Activated CD4-positive, alpha-beta memory T cell treated with anti-CD3 and anti-CD28 coated beads for 36 hours (primary cell): ENCODE measurements at places on chromosomes 7 and 10. TPM values are rescaled to one million over a fixed set of nuclear protein-coding genes. Genes with fewer than 3 reads are reported as not detected.

DNA sequence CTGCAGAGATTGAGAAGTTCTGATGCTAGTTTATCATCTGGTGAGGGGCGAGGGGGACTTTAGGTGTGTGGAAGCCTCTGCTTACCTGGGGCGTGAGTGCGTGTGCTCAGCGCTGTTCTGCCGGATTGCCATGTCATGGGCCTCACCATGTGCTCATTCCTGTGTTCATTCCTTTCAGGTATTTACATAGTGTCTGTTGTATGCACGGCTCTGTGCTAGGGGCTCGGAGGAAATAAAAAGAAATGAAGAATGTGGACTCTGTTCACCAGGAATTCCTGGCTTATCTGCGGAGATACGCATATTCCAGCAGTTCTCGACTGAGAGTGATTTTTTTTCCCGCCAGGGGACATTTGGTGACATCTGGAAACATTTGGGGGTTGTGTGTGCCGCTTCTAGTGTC is 152.0 kb downstream of the CAMK1D start:
- H3K4me1 ChIP-seq: peaks cover 38% of the 10 kb centered on the region
- no peaks in the 10 kb centered on the region for H3K27me3 ChIP-seq
- no peak overlapping the region for H3K27ac ChIP-seq
- H3K36me3 ChIP-seq: peaks cover 2% of the 10 kb centered on the region
- H3K4me3 ChIP-seq: no peak overlapping the region

DNA sequence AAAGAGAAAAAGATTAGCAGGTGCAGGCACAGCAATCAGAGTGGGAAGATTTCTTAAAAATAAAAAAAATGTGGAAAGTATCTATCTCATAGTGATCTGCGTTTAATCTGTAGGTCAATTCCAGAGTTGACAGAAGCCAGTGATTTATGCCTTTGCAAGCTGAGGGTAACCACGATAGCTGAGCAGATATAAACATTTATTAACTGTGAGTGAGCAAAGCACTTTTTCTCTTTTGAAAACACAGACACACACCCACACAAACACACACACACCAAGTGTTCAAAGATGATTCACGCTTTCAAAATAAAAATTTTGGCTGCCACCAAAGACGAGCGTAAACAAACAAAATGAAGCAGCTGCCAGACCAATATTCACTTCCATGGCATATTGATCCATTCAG is 243.2 kb upstream of the SLC26A5 start:
- H3K27me3 ChIP-seq: peaks cover 4% of the 10 kb centered on the region
- H3K4me1 ChIP-seq: no peaks in the 10 kb centered on the region
- H3K36me3 ChIP-seq: no peaks in the 10 kb centered on the region
- H3K4me3 ChIP-seq: no peak overlapping the region

- no peak for DNase-seq
- no peaks in the 10 kb centered on the region for H3K27me3 ChIP-seq
- H3K4me3 ChIP-seq: no peak overlapping the region
- peaks cover 50% of the 10 kb centered on the region for H3K4me1 ChIP-seq
These were observed 1.4 kb upstream of the TMEM139 start for GRCh38 chr7:143283381-143283780.

GRCh38 chr10:68133523-68133922 is 24.2 kb downstream of the MYPN start:
- H3K27ac ChIP-seq: no peak overlapping the region
- H3K4me1 ChIP-seq: no peaks in the 10 kb centered on the region
- DNase-seq: no peak
- H3K36me3 ChIP-seq: no peaks in the 10 kb centered on the region
- no peaks in the 10 kb centered on the region for H3K27me3 ChIP-seq
- H3K4me3 ChIP-seq: no peak overlapping the region

DNA sequence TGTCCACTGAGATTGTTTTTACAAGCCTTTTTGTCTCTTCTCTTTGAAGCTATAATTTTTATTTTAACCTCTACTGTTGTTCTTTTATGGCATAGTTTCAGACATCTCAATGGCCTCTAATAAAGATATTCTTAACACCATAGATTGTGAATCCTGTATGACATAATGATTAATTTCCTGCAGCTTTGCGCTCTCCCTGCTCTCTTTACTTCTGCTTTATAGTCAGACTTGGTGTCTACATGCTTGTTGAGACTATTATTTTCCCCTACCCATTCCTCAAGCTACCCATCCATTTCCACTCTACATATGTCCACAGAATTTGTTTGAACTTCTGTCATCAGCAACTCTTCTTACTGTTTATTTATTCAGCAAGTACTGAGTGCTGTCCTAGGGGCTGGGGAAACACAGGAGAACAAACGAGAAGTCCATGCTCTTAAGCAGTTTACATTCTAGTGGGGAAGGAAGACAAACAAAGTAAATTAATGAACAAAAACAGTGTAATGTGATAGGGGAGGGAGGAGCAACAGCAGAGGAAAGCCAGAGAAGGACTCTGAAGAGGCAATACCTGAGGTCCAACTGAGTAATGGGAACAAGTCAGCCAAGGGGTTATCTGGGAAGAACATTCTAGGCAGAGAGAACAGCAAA is 110.1 kb downstream of the CDK14 start:
- DNase-seq: no peak
- no peak overlapping the region for H3K27ac ChIP-seq
- H3K4me3 ChIP-seq: no peak overlapping the region
- H3K4me1 ChIP-seq: no peaks in the 10 kb centered on the region

DNA sequence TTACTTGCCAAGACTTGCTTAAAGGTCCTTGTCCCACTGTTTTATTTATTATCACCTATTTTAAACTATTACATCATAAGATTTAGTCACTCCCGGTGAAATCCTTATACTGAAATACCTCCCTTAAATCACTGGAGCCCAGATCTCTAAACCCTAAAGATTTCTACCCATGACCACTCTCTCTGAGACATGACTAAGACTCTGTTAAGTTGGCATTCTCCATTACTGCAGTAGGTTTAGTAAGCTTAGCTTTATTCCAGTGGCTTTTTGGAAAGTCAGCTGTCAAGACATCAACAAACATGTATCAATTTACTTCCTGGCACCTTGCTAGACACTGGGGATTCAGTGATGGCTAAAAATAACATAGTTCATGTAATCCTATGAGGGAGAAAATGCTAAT is 874.2 kb downstream of the KCNMA1 start:
- H3K36me3 ChIP-seq: no peaks in the 10 kb centered on the region
- no peak overlapping the region for H3K27ac ChIP-seq
- H3K4me1 ChIP-seq: no peaks in the 10 kb centered on the region
- no peak for DNase-seq
- no peak overlapping the region for H3K4me3 ChIP-seq

DNA sequence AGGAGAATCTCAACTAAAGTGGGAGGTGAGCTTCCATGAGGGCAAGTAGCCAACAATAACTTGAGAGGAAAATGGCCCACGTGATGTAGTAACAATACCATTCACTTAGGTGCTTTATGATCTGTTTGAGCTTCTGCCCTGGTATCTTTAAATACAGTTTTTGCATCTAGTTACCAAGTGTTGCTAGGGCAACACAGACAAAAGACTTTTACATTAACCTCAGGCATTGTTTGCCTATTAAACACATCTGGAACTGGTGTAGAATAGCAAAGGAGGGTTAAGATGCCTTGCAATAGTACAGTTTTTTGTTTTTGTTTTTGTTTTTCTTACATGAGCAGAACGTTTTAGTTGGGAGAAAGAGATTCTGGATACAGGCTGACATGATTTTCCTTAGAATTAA is 97.7 kb upstream of the MTPN start:
- DNase-seq: no peak
- H3K36me3 ChIP-seq: peaks cover 1% of the 10 kb centered on the region
- H3K27ac ChIP-seq: no peak overlapping the region
- no peak overlapping the region for H3K4me3 ChIP-seq
- H3K4me1 ChIP-seq: no peaks in the 10 kb centered on the region

DNA sequence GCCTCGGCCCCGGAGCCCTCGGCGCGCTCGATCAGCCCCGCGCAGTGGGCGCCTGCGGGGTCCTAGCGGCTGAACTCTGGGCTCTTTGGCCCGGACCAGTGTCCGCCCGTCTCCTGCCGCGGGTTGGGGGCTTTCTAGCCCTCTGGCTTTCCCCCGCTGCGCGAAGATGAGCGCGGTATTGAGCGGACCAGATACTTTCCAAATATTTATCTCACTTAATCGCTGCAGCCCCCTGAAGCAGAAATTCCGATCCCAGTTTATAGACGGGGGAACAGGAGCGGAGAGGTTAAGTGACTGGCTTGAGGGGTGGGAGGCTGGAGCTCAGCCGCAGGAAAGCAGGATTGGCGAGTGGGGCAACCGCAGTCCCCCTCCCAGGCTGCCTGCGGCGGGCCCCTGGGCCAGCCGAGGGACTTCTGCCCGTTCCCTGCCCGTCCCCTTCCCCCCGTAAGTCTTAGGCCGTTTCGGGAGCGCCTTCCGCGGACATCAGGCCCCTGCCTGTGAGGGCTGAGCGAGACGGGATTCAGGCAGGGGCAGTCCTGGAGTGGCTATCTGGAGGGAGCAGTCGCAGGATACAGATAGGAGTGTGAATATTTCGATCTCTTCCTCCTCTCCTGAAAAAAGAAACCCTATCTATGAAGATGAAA is 565 bp downstream of the STRIP2 start:
- peaks cover 34% of the 10 kb centered on the region for H3K4me1 ChIP-seq
- peak overlapping the region; percentile 86 for H3K4me3 ChIP-seq
- peak overlapping the region; percentile 83 for H3K27ac ChIP-seq
- peaks cover 23% of the 10 kb centered on the region for H3K36me3 ChIP-seq

- no peak overlapping the region for H3K4me3 ChIP-seq
- H3K36me3 ChIP-seq: no peaks in the 10 kb centered on the region
- H3K4me1 ChIP-seq: peaks cover 1% of the 10 kb centered on the region
- no peaks in the 10 kb centered on the region for H3K27me3 ChIP-seq
These were observed 17.5 kb downstream of the ATP6V1F start for GRCh38 chr7:128879939-128880746.

- DNase-seq: no peak
- H3K4me3 ChIP-seq: no peak overlapping the region
- no peaks in the 10 kb centered on the region for H3K36me3 ChIP-seq
- no peaks in the 10 kb centered on the region for H3K27me3 ChIP-seq
- H3K27ac ChIP-seq: no peak overlapping the region
- no peaks in the 10 kb centered on the region for H3K4me1 ChIP-seq
These were observed 646.4 kb downstream of the GRM8 start for GRCh38 chr7:126606331-126606730.

GRCh38 chr10:70937661-70938060 is 49.3 kb upstream of the PCBD1 start:
- no peaks in the 10 kb centered on the region for H3K36me3 ChIP-seq
- H3K4me1 ChIP-seq: no peaks in the 10 kb centered on the region
- H3K4me3 ChIP-seq: no peak overlapping the region

GRCh38 chr7:1320616-1321240 is 88.1 kb downstream of the UNCX start:
- DNase-seq: no peak
- no peaks in the 10 kb centered on the region for H3K4me1 ChIP-seq
- H3K27me3 ChIP-seq: peaks cover 10% of the 10 kb centered on the region
- no peak overlapping the region for H3K27ac ChIP-seq
- H3K4me3 ChIP-seq: no peak overlapping the region

DNA sequence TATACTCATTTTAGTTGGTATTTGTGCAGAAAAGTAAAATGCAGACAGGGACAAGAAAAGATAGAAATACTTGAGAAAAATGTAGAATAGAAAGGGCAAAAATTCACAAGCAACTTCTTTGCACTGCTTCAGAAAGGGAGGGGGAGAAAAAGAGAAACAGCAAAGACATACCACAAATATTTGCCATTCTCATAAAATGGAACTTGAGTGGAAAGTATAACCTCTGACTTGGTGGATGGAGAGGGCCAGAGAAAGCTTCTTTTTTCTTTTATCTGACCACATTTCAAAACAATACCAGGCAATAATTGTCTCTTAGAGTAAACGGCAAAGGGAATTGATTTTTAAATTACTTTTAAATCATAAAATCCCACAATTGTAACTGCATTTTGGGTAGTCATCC is 35.8 kb upstream of the TRUB1 start:
- H3K4me3 ChIP-seq: no peak overlapping the region
- no peaks in the 10 kb centered on the region for H3K4me1 ChIP-seq
- peaks cover 3% of the 10 kb centered on the region for H3K27me3 ChIP-seq
- DNase-seq: no peak

GRCh38 chr10:9229702-9230244 is 1175.3 kb downstream of the GATA3 start:
- no peaks in the 10 kb centered on the region for H3K36me3 ChIP-seq
- peak overlapping the region; percentile 27 for H3K4me3 ChIP-seq
- H3K27me3 ChIP-seq: peaks cover 29% of the 10 kb centered on the region
- DNase-seq: peak; percentile 16
- no peak overlapping the region for H3K27ac ChIP-seq
- peaks cover 26% of the 10 kb centered on the region for H3K4me1 ChIP-seq

- peaks cover 4% of the 10 kb centered on the region for H3K27me3 ChIP-seq
- peak overlapping the region; percentile 48 for H3K4me3 ChIP-seq
- H3K27ac ChIP-seq: peak overlapping the region; percentile 49
- peaks cover 55% of the 10 kb centered on the region for H3K4me1 ChIP-seq
- DNase-seq: no peak
- H3K36me3 ChIP-seq: peaks cover 23% of the 10 kb centered on the region
These were observed 2.2 kb downstream of the ZNF212 start for GRCh38 chr7:149241696-149242095.

DNA sequence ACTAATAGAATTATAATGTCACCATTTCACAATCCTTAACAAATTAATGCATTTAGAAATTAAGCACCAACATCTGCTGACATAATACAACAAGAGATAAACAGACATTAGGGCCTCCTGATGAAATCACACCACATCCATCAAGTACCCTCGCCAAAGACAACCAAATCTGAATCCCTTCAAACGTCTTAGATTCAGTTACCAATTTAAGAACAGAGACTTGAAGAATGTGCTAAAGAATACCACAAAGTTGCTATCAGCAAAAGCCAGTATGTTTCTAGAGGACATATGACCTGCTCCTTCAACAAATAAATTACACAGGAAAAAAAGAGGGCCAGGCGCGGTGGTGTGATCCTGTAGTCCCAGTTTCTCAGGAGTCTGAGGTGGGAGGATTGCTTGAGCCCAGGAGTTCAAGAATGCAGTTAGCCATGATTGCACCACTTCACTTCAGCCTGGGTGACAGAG is 144.5 kb downstream of the REEP3 start:
- no peak for DNase-seq
- H3K36me3 ChIP-seq: no peaks in the 10 kb centered on the region
- peaks cover 2% of the 10 kb centered on the region for H3K27me3 ChIP-seq
- H3K4me3 ChIP-seq: no peak overlapping the region
- peaks cover 5% of the 10 kb centered on the region for H3K4me1 ChIP-seq

GRCh38 chr10:93806903-93807302 is 49.2 kb downstream of the LGI1 start:
- no peak for DNase-seq
- H3K4me1 ChIP-seq: no peaks in the 10 kb centered on the region
- no peaks in the 10 kb centered on the region for H3K36me3 ChIP-seq
- H3K4me3 ChIP-seq: no peak overlapping the region
- peaks cover 14% of the 10 kb centered on the region for H3K27me3 ChIP-seq

MKI67 gene
- total RNA-seq: 241 TPM

PIP gene
- not detected for total RNA-seq

GPR85 gene
- not detected for total RNA-seq

MEOX2 gene
- not detected for total RNA-seq

DPYSL4 gene
- 7.0 TPM for total RNA-seq

SFTPA1 gene
- not detected for total RNA-seq

FGFBP3 gene
- total RNA-seq: 1.6 TPM

PRRT4 gene
- 0.12 TPM for total RNA-seq

UCN3 gene
- not detected for total RNA-seq

CALD1 gene
- total RNA-seq: 7.1 TPM

BLNK gene
- not detected for total RNA-seq
